ENCODE measurements at places on chromosomes 3 and 15.

GRCh38 chr3:51350751-51351150, 34.3 kb upstream of the MANF start:
- no peak for DNase-seq

DNA sequence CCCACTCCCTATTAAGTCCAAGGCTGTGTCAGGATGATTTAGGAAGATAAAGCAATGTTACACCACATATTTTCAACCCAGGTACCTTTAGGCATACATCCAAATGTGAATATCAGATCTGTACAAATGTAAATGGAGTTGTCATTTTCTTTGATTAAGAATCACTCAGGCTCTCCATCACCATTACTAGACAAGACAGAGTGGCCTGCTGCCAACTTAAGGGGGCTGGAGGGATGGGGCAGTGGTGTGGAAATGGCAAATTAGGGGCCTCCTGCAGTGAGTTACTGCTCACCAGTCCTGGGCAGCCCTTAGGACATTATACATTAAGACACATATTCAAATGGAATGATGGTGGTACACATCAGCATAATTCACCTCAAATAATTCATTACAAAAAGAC, 211.0 kb downstream of the TNIK start:
- no peak for DNase-seq

DNA sequence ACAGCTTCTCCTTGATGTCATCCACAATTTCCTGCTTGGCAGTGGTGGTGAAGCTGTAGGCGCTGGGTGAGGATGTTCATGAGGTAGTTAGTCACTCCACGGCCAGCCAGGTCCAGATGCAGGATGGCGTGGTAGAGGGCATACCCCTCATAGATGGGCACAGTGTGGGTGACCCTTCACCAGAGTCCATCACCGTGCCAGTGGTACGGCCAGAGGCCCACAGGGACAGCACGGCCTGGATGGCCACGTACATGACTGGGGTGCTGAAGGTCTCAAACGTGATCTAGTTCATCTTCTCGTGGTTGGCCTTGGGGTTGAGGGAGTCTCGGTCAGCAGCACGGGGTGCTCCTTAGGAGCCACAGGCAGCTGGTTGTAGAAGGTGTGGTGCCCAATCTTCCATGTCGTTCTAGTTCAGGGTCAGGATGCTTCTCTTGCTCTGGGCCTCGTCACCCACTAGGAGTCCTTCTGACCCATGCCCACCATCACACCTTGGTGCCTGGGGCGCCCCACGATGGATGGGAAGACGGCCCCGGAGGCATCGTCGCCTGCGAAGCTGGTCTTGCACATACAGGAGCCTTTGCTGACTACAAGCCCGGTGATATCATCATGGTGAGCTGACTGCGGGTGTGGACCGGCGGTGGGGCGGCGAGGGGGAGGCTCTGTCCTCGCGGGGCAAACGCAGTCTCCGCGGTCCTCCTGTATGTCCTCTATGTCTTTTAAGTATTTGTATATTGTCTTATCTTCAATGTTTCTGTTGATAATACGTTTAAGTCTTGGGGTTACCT, 1119.0 kb downstream of the NAALADL2 start:
- DNase-seq, result no peak

DNA sequence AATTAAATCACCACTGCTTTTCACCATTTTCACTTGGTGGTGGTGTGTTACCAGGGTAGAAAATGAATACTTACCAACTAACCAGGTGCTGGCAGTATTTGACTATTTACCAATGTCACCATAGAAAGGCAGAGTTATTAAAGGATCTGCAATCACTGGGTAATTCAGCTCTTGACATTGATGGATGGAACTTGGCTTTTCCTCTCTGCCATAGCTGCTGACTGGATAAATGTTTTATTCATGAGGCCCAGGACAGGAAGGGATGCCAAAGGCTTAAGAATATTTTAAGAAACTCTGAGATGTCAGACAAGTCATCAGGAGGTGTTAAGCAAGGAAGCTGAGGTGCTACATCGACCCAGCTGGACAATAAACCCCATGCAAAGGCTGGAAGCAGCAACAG, 495.5 kb upstream of the CFAP20DC start:
- DNase-seq, result no peak

DNA sequence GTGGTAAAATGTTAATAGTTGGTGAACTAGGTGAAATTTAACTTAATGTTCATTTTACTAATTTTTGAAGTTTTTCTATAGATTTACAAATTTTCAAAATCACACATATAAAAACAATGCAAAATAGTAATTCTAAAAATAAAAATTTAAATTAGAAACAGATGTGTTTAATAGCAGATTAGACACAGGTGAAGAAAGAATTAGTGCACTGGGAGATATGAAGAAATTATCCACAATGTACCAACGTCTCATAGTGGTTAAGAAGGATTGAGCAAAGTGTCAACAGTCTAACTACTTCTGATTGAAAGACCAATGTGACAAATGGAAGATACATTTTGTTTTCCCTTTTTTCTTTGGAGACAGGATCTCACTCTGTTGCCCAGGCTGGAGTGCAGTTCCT, 26.5 kb downstream of the SPG11 start:
- no peak for DNase-seq

DNA sequence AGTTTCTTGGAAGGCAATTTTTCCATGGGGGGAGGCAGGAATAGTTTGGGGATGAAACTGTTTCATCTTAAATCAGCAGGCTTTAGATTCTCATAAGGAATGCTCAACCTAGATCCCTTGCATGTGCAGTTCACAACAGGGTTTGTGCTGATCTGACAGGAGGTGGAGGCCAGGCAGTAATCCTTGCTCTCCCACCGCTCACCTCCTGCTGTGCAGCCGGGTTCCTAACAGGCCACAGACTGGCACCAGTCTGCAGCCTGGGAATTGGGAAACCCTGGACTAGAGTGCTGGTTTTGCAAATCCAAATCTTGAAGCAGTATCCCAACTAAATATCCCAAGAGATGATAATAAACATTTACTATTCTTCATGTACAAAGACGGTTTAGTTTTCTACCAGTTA, 256.3 kb upstream of the TMCO5A start:
- no peak for DNase-seq

DNA sequence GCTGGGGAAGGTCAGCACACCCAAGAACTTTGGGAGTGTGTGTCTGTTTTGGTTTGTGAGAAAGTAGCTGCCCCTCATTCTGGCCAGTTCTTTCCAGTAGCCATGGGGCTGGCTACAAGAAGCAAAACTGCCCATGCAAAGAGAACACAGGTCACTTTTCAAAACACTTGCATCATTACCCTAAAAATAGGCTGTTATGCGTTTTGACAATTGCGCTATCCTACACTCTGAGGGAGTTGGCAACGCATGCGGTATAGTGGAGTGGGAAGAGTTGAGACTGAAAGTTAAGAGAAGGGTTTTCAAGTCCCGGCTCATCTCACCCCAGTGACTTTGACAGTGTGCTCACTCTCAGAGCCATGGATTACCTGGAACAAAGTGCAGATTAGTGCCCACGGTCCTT, 41.8 kb upstream of the MYZAP start:
- DNase-seq, result no peak

DNA sequence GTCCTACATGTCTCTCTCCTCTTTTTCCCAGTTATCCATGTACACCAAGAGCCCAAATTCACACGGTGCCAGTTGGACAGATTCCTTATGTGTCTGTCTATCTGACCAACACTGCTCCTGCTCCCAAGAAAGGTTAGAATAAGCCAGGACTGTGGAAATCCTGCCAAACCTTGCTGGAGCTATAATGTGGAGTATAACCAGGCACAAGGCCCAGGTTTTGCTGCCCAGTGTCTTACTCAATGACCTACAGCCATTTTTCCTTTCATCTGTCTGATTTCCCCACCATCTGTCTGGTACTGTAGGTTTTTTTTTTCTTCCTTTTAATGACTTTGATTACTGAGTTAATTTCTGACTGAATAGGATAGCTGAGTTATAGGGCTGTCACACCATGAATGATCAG, 26.5 kb upstream of the MINDY4B start:
- DNase-seq, result no peak

All from activated CD4-positive, alpha-beta T cell treated with anti-CD3 and anti-CD28 coated beads for 1 hour (primary cell).